ENCODE measurements at places on chromosomes 7 and 10. TPM values are rescaled to one million over a fixed set of nuclear protein-coding genes. Genes with fewer than 3 reads are reported as not detected.

- no peak for DNase-seq
These were observed 275.4 kb upstream of the PFKP start for GRCh38 chr10:2791774-2792443.

Gene RPEL1
- polyA plus RNA-seq, result 0.14 TPM

DNA sequence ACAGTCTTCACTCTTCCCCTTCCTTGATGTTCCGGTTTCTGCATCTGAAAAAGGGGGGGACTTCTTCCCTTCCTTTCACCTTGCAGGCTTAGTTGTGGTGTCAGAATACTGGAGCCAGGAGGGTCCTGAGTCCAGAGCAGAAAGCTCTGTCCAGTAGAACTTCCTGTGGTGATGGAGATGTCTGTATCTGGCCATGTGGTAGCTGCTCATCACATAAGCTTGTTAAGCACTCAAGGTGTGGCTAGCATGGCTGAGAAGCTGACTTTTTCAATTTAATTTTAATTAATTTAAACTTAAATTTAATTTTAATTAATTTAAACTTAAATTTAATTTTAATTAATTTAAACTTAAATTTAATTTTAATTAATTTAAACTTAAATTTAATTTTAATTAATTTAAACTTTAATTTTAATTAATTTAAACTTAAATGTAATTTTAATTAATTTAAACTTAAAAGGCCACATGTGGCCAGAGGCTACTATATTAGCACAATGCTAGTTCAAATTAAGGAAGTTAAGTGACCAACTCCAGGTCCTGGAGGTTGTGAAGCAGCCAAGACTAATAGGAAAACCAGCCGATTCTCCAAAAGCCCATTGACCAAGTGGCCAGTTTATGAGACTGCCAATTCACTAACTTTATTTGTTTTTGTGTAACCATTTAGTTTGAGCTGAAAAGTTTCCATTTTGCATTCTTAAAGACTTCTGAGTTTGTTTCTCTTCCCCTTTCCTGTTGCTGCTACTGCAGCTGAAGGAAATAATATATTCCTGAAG lies 16.3 kb downstream of the MSRB2 start:
- no peak for DNase-seq

GRCh38 chr7:157468221-157469111 lies 131.7 kb downstream of the DNAJB6 start:
- DNase-seq, result no peak

DNA sequence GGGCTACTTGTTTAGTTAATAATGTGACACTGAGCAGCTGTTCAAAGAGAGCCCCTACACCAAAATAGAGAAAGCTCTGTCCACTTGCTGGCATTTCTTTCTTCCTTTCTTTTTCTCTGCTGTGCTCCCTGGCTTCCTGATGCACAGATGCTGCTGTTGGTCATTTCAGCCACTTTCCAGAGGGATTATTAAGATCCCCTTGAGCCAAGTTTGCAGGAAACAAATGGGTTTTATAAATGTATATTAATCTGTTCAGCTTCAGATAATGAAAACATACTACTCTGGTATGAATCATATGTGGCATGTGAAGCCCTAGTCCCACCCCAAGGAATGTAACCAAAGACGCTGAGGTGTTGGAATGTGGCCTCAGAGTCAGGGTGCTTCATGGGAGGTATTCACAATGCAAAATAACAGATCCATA lies 638.2 kb upstream of the FZD8 start:
- no peak for DNase-seq

DNA sequence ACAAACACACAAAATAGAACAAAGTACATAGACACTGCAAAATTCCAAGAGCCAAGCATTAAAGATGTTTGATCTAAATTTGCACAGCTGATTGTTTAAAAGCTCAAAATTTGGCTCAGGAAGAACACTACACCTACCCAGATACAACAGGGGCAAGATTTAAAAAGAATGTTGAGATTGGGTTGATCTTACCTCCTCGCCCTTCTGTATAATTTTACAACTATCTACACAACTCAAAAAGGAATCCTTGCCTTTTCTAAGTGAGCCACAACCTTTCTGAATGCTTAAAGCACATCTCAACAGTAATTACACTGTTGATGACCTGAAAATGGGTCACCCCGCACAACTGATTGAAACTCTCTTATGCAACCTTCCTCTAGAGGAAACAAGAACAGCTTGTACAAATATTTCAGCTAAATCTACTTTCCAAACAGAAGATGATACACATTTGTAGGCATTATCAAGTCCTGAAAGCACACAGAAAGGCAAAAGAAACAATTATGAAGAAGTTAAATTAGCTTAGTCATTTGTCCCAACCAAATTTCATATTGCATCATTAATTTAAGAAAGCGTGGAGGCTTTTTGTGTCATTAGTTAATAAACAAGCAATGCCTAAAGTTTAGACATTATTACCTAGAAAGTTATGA lies 75.5 kb downstream of the UBE2H start:
- no peak for DNase-seq

DNA sequence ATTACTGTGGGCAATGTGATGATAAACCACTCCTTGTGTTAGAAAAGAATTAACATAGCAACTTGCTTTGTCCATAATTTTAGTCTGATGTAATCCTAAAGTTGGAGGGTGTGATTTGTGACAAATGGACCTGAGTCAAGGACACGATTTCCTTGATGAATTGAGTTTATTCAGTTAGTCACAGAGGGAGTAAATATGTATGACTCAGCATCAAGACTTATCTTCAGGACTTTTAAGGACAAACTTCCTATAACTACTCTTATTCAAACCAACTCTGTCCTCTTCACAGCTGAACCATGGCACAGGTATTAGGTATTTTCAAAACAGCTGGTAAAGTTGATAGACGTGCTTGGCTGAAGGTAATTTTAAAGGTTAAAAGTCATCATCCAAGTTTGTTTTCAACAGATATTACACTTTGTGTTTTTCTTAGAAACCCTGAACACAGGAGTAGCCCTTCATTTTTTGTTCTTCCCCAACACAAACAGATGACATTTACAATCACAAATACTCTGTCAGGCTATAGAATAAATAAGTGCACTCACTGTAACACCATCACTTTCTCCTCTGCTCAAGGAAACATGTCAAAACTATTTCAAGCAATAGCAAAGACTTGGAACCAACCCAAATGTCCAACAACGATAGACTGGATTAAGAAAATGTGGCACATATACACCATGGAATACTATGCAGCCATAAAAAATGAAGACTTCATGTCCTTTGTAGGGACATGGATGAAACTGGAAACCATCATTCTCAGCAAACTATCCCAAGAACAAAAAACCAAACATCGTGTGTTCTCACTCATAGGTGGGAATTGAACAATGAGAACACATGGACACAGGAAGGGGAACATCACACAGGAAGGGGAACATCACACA lies 54.5 kb downstream of the COA1 start:
- DNase-seq, result no peak

Gene DDC
- polyA plus RNA-seq, result 86.3 TPM

Gene PRKAR2B
- polyA plus RNA-seq, result 37.5 TPM

- DNase-seq, result no peak
These were observed 4.3 kb upstream of the ELFN1 start for GRCh38 chr7:1665549-1666316.

Gene PROSER2
- polyA plus RNA-seq, result 3.8 TPM

Gene SPDYE18
- 0.88 TPM for polyA plus RNA-seq

DNA sequence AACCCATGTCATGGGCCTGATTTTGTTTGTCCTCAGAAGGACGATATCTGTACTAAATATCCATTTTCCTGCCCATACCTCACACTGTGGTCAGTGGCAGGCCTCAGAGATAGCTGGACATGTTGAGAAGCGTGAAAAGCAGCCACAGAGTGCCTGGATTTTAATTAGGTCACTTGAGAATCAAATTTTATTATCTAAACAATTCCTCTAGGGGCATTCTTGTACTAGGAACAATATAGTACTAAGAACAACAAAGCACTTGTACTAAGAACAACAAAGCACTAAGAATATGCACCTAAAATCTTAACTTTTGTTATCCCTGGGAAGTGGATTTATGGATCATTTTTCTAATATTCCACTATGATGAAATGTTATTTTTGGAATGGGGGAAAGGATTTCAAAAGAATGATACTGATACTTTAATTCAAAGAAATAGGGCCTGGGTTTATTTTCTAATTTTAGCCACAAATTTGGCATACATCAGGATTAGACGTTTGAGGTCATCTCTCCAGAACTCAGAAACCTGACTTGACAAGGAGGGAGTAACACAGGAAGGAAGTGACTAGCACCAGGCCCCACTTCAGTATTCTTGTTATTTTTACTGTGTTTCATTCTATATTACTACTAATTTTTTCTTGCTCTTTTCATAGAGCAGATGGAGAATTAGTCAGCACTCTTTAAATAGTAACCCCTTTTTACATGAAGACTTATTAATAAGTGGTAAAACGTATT lies 112.2 kb downstream of the EXOC4 start:
- no peak for DNase-seq

DNA sequence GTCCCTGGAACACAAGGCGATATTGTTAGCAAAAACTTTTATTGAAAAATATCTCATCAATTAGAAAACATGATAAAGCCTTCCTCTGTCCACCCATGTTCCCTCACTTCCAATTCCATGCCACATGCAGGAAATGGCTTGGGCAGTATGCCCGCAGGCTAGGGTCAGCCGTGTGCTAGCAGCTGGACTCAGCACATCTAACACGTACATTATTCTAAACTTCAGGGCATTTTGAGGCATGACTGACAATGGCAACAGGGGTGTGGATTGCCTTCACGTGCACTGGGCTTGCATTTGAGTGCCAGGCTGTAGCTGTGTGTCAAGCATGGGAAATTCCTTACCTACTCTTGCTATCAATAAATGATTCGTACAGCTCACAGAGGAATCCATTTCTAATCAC lies 642.1 kb downstream of the INHBA start:
- no peak for DNase-seq

Gene LRIT1
- not detected for polyA plus RNA-seq

DNA sequence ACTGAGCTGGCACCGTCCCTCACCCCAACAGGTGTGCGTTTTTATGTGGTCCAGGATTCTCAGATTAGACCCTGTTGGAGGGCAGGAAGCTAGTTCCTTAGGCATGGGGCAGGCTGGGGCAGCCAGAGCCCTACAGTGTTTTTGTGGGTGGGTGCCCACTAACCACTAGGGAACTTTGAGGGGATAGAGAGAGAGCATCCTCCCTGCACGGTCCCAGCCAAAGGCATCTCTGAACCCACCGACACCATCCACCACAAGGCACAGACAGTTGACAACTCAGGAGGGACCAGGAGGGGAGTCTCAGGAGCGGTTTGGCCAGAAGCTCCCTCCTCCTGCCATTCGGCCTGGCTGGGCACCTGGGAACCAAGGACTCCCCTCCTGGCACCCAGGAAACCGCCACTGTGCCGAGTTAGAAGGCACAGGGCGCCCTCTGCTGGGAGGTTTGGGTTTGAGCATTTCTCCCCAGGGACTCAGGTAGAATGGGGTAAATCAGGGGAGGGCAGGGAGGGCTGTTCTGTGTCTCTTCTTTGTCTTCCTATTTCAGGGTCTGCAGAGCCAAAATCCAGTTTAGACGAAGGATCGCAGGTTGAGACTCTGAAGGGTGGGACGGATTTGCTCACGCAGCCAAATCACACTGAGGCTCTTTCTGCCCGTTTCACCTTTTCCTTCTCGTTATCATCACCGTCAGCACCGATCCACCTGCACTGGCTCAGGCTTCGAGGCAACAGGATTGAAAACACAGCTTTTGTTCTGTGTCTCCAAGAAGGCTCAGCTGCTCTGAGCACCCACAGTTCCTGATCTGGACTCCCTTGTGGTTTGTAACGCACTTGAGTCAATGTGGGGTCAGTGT lies 84.8 kb upstream of the COL13A1 start:
- no peak for DNase-seq

Gene H2BK1
- not detected for polyA plus RNA-seq

Gene NKX2-3
- not detected for polyA plus RNA-seq

Gene ARHGEF5
- 25.6 TPM for polyA plus RNA-seq

Gene STEAP2
- 20.4 TPM for polyA plus RNA-seq

GRCh38 chr10:119654540-119654939 lies 3.4 kb downstream of the BAG3 start:
- DNase-seq, result no peak

Data from renal cortex interstitium (tissue), 15 donors.